ENCODE measurements at places on chromosomes 16 and 17.

DNA sequence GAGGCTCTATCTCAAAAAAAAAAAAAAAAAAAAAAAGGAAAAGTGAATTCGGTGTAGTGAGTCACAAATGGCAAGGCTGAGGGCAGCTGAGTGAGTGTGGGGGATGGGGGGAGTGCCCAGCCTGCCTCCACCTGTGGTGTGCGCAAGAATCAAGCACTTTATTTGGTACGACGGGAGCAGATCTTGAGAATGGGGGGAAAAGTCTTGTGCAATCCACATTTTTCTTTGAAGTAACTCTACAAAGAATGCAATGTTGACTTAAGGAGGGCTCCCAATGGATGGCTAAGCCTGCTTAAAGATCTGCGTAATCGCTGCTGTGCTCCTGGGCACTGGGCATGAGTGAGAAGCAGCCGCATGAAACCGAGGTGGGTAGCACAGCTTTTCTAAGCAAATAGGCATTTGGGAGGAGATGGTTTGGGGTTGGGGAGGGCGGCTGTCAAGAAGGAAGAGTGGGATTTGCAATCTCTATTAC lies 28.2 kb downstream of the ATP2C2 start:
- DNase-seq: no peak

GRCh38 chr17:69561462-69561861 lies 147.0 kb downstream of the MAP2K6 start:
- DNase-seq: no peak

- DNase-seq: no peak
Measured at GRCh38 chr17:61532826-61533225, 58.2 kb downstream of the NACA2 start.

DNA sequence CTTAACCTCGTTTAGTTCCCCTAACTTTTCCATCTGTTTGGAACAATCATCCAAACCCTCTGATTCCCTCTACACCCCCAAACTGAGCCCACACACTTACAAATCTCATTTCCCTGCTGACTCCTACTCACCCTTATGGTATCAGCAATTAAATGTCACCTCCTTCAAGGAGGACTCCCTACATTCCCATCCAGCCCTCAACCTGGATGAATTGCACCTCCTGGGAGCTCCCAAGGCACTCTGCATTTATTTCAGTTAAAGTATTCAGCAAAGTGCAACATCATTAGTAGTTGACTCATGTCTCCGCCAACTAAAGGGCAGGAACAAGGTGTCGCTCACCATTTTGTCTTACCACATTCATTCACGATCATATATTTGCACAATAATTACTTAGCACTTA lies 353.5 kb downstream of the TMEM114 start:
- DNase-seq: no peak

- DNase-seq: no peak
Measured at GRCh38 chr17:13016881-13017654, 759 bp downstream of the ELAC2 start.

- DNase-seq: no peak
Measured at GRCh38 chr16:46620266-46621005, 743 bp downstream of the SHCBP1 start.

- no peak for DNase-seq
Measured at GRCh38 chr17:27845264-27846041, 45.1 kb upstream of the NOS2 start.

DNA sequence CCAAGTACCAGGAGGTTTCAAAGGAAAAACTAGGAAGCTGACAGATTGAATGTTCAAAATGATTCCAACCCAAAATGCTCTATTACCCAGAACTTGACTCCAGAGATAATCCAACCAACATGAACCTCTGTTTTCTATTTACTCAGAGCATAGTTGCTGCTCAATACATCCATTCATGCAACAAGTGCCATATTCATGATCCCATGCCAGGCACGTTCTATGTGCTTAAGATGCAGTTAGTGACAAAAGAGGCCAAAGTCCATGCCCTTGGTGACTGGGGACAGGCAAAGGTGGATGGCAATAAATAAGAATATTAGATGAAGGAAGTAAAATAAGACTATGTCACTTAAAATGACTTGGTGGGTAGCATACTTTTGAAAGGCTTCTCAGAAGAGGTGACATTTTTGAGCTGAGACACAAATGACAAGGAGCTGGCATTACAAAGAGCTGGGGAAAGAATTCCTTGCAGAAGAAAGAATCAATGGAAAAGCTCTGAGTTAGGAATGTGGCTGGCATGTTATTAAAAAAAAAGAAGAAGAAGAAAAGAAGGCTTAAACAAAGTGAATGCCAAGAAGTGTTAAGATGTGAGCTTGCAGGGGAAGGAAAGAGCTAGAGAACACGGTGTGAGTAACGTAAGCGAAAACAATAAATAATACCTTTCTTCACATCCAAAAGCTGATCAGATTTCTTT lies 34.5 kb downstream of the TOX3 start:
- no peak for DNase-seq

GRCh38 chr17:45218895-45219661 lies 2.6 kb upstream of the FMNL1 start:
- peak; percentile 71 for DNase-seq

DNA sequence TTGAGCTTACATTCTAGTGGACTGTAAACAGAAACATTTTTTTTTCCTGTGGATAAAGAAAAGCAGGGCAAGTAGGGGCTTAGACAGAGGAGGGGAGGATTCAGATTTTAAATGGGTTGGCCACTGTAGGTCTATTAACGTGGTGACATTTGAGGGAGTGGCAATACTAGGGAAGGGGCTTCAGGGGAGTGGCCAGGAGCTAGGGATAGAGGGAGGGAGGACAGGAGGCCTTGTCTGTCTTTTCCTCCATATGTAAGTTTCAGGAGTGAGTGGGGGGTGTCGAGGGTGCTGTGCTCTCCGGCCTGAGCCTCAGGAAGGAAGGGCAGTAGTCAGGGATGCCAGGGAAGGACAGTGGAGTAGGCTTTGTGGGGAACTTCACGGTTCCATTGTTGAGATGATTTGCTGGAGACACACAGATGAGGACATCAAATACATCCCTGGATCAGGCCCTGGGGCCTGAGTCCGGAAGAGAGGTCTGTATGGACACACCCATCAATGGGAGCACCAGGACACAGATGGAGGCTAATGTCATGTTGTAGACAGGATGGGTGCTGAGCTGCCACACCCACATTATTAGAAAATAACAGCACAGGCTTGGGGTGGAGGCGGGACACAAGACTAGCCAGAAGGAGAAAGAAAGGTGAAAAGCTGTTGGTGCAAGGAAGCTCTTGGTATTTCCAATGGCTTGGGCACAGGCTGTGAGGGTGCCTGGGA lies 6.5 kb upstream of the HBM start:
- DNase-seq: no peak

DNA sequence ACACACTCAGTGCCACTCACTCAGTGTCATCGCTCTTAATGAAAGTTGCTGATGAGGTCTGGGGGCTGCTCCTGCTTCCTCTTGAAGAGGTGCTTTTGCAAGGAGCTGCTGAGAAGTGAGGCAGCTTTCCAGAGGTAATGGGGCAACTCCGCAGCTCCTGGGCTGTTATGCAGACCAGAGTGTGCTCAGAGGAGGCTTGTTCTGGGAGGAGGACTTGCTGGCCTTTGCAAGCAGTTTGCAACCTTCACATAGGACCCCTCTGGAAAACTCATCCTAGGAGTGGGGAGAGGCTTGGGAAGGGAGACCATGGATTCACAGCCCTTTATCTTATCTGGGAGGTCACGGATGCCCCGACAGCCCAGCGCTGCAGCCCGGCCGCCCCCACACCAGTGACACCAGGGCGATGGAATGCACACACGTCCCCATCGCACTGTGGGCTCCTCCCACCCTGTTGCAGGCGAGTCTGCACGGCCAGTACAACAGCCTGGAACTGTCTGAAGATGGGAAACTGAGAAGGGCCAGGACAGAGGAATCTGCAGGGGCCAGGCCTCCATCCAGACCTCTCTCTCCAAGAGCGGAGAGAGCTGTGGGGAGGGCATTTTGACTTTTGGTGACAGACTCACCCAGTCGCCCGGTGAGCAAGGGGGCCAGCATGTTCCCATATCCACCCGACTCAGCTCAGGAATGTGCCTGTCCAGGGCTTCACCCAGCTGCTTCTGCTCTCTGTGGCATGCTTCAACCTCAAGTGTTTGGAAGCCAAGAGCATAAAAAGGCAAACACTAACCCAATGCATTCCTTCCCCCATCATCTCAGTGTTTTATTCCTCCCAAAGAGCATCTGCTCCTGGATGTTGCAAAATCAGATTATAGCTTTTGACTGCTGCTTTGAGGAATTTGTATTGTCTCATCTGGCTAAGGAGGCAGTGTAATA lies 78.6 kb upstream of the ZNF469 start:
- DNase-seq: no peak

- DNase-seq: no peak
Measured at GRCh38 chr16:30647274-30647571, 3.5 kb upstream of the PRR14 start.

DNA sequence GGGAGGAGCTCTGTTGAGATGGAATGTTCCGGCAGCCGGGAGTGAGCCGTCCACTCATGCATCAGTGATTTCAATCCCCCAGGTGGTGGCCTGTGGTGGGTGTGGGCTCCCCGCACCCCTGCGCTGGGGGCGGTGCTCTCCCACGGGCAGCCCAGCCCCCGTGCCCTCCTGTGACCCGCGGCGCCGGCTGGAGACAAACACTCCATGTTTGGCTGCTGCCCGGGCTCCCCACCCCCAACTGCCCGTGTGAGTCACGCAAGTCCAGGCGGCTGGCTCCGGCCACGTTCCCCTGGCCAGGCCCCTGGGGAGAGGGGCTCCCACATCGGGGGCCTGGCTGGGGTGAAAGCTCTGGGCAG lies 29.4 kb downstream of the CACNA1H start:
- DNase-seq: no peak

DNA sequence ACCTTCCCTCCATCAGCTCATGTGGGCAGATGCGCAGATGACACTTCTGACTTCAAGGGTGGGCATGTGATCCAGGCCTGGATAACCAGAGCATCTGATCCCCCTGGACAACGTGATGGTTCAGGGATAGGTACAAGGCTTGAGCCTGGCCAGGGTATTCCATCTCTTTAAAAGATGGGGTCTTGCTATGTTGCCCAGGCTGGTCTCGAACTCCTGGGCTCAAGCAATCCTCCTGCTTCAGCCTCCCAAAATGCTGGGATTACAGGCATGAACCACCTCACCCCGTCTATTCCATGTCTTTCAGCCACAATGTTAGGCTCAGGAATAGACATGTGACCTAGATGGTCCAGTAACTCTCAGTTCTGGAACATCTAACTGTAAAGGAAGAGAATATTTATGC lies 20.8 kb downstream of the CRYM start:
- no peak for DNase-seq

DNA sequence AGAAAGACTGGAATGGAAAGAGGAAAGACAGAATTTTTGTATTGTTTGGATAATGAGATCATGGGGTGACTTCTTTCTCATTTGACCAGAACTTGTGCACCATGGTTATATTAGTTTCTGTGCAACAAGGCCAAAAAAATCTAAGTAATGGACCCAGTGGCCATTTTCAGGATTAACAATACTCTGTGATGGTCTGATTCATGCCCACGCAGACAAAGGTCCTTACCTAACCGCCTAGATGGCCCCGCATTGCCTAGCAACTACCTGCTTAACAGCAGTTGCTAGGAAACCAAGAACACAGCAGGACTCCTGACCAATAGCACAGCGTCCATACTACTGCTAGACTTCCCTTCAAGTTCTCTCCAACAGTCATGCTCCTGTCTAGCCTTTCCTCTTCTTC lies 22.4 kb downstream of the MIS12 start:
- no peak for DNase-seq

Data from activated T-helper 1 cell treated with Interleukin-2 at 50 U/mL for 16 hours (primary cell).